ENCODE measurements at places on chromosomes 13 and 19.
A peak's percentile ranks its signal among the peaks of the same experiment; 100 is the strongest.

DNA sequence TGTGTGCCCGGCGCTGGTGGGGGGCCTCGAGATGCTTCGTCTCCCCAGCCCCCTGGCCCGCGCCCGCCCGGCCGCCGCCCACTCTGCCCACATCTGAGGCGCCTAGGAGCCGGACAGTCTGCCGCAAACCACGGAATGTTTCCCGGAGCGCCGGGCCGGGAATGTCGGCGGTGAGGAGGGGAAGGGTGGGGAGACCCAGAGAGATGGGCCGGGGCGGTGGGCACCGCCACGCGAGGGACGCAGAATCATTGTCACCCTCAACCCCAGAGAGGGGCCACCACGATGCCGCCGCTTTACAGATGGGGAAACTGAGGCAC is 46.1 kb upstream of the NFIC start:
- DNase-seq, result no peak

DNA sequence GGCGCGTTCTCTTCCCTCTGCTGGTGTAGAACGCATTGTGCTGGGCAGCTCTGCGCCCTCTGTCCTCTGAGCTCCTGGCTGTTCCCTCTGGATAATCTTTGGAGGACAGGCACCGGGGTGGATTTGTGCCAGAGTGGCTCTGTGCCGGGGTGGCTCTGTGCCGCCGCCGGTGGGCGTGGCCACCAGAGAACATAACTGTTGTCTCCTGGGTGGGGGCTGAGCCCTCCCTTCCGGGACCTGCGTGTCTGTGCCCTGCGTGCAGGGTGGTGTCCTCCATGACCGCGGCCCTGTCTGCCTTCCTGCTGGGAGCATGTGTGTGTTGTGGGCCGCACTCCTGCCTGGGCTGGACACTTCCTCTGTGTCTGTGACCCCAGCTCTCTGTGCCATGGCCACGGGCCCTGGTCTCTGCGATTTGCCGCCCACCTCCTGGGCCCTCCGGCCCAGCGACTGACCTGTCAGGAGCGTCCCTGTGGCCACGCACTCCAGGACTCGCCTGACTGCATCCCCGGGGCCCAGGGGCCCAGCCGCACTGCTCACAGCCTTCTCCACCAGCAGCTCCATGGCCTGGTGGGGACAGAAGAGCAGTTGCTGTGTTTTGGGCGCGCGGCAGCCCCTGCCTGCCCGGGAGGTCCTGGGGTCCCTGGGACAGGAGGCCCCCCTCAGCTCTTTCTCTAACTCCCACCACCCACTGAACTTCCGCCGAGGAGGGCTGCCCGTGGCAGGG is 22.4 kb upstream of the MATK start:
- DNase-seq, result no peak

GRCh38 chr19:8022275-8022674 is 16.8 kb upstream of the ELAVL1 start:
- no peak for DNase-seq

DNA sequence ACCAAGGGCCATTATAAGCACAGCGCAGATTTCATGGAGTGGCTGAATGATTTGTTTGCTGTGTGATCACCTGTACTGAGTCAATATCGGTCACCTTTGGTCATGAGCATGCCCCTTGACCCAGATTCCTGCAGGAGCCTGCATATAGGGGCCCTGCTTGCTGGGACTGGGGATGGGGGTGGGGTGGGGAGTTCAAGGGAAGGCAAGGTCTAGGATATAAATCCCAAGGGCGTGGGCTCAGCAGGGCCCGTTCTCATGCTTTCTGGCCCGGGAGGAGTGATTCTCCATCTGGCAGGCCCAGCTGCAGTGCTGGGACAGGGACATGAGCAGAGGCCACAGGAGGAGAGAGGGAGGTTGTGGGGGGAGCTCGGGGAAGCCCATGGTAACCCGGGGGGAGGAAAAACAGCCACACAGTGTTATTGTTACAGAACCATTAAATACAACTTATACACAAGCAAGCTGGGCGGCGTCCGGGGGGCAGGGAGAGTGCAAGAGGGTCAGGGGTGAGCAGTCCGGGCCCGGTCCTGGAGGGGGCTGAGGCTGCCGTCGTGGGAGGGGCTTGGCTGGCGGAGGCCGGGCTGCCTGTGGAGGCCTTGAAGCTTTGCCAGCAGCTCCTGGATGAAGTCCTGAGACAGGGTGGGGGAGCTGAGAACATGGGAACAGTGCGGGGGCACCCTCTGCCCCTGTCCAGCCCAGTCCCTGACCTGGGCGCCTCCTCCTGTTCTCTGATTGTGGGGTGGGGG is 5.2 kb downstream of the PPP1R14A start:
- DNase-seq, result no peak

DNA sequence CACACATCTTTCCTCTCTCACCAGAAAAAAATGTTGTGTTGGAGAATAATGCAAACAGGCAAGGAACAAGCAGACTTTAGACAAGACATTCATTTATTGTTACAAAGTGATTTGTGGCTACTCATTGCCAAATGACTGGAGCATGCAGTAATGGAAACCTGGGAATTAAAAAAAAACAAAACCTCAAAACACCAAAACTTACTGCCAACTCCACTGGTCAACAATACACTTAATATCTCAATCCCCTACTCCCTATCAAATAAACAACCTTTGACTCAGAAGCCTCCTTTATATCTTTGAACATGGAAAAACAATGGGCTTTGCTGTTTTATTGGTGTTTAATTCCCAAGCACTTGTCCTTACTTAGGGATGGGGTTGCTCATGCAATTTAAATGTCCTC is 112.8 kb downstream of the POSTN start:
- DNase-seq, result no peak

- DNase-seq, result peak; percentile 79
These were observed 40.5 kb downstream of the MAU2 start for GRCh38 chr19:19361075-19361594.

GRCh38 chr19:39737351-39737750 is 478 bp downstream of the CLC start:
- DNase-seq, result no peak

DNA sequence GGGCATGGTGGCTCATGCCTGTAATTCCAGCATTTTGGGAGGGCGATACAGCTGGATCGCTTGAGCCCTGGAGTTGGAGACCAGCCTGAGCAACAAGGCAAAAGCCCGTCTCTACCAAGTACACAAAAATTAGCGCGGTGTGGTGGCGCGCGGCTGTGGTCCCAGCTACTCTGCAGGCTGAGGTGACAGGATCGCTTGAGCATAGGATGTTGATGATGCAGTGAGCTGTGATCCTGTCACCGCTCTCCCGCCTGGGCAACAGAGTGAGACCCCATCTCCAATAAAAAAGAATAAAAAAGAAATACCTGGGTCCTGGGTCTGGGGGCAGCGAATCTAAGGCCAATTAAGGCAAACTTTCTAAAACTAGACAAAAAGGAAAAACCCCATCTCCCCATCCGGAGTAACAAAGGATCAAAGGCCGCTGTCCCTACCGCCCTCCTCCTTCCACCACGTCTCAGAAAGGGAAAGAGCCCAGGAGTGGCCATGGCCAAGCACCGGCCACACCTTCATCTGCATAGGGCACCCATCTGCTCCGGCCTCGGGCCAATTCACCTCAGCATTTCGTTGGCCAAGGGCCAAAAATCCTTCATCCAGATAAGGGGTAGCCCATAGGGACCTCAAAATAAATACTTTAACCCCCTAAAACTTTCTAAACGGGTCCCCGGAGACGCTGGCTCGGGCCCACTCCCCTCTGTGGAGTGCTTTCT is 851 bp downstream of the ZNF320 start:
- DNase-seq, result no peak

DNA sequence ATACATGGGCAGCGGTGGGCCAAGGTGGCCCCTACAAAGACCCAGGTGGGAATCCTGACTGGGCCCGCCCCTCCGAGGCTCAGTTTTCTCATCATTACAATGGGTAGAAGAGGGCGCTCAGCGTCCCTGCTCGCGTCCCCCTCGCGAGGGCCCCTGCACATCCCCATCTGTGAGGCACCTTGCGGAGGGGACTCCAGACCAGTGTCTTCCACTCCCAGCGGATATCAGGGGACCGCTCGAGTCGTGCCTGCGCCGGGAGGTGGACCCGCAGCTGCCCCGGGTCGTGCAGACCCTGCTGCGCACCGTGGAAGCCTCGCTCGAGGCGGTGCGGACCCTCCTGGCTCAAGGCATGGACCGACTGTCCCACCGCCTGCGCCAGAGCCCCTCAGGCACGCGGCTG is 15.3 kb upstream of the COLGALT1 start:
- no peak for DNase-seq

- DNase-seq, result no peak
These were observed 880.6 kb upstream of the GPC6 start for GRCh38 chr13:92346046-92346445.

DNA sequence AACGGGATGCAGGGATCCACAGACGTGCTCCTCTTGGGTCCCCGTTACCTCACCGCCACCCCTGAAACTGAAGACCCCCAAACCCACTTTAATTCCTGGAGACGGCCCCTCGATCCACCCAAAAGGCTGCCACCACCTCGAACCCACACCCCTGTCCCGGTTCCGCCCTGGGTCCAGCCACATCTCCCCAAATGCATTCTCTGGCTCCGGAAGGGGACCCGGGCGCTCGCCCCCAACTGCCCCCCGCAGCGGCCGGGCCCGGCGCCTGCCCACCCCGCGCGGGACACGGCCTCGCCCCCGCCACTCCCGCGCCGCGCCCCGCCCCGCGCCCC is 219 bp upstream of the FSTL3 start:
- DNase-seq, result no peak

DNA sequence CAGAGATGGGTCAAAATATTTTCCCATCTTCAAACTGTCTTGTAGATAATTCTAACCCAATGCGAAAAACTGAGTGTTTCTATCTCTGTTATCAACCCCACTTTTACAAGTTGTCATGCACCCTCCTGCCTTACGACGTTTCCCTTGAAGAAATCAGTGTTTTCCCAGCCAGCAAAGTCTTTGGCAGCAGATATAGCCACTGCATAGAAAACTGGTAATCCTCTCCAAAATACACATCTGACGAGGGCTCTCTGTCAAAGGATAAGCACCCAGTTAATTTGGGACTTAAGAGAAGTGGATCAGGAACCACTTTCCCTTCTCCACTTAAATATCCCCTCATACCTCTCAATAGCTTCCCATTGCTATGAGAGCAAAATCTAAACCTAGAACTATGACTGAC is 351.9 kb upstream of the MIR17HG start:
- no peak for DNase-seq

- no peak for DNase-seq
These were observed 94.0 kb downstream of the KLF12 start for GRCh38 chr13:74040200-74040599.

- DNase-seq, result peak; percentile 60
These were observed 18.9 kb downstream of the ELAVL1 start for GRCh38 chr19:7986321-7987113.

- no peak for DNase-seq
These were observed 10.1 kb upstream of the ZNF85 start for GRCh38 chr19:20912973-20913372.

DNA sequence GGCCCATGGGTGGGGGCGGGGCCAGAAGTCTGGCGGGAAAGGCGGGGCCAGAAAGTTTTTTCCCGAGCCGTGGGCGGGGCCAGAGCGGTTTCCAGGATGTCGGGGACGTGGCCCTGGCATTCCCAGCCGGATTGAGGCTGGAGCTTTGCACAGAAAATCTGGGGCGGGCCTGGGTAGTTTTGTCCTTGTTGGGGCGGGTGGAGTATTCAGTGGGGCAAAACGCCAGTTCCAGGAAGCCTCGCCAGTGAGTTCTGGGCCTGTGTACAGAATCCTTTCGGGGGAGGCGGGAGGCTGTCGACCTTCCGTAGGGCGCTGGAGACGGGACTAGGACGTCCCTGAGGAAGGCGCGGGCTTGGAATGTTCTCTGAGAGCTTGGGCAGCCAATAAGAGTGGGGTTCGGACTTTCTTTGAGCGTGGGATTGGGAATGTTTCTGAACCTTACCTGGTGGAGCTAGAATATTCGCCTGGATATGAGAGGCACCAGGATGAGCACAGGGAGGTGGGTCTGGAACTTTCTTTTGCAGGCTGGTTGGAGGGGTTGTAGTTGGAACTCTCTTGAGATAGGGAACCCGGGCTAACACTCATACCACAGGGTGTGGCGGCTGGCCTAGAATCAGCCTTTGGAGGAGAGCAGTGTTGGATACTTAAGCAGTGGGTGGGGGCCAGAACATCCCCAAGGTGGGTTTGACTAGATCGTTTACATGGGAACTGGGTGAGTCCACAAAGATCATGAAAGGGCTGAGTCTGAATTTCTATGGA is 1.3 kb downstream of the CCDC9 start:
- DNase-seq, result no peak

DNA sequence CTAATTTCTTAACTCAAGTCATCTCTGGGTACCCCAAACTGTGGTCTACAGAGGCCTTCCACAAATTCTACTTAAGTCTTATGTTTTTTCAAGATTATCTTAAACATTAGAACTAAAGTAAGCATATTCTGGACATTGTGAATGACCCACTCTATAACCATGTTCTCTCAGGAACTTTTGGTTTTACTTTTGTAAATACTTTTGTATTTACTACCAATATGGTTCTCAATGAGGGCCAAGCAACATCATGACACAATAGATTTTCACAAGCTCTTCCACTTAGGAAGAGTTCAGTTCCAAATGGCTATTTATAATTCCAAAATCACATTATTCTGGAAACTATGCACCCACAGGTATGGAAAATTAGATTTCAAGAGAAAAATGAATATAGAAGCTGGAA is 10.8 kb downstream of the DIAPH3 start:
- DNase-seq, result no peak

Data from foreskin melanocyte (primary cell).